ENCODE measurements at places on chromosomes 6 and 20.

GRCh38 chr6:53634184-53634631 lies 31.3 kb downstream of the KLHL31 start:
- no peak for DNase-seq
- H3K4me1 ChIP-seq: peaks cover 37% of the 10 kb centered on the region
- no peaks in the 10 kb centered on the region for H3K27me3 ChIP-seq

GRCh38 chr20:3115190-3116107 lies 30.9 kb upstream of the AVP start:
- H3K27ac ChIP-seq: no peak overlapping the region
- no peak overlapping the region for H3K4me3 ChIP-seq
- H3K27me3 ChIP-seq: no peaks in the 10 kb centered on the region
- peak; percentile 52 for DNase-seq

GRCh38 chr6:122736163-122736562 lies 43.4 kb upstream of the FABP7 start:
- no peaks in the 10 kb centered on the region for H3K27me3 ChIP-seq
- H3K4me1 ChIP-seq: peaks cover 16% of the 10 kb centered on the region
- no peak overlapping the region for H3K4me3 ChIP-seq
- peak overlapping the region; percentile 60 for H3K27ac ChIP-seq
- H3K36me3 ChIP-seq: no peaks in the 10 kb centered on the region
- peak; percentile 48 for DNase-seq

GRCh38 chr6:45756606-45757005 lies 259.1 kb downstream of the CLIC5 start:
- peaks cover 4% of the 10 kb centered on the region for H3K27me3 ChIP-seq
- H3K4me3 ChIP-seq: no peak overlapping the region
- H3K36me3 ChIP-seq: no peaks in the 10 kb centered on the region
- no peak overlapping the region for H3K27ac ChIP-seq
- DNase-seq: no peak
- H3K4me1 ChIP-seq: no peaks in the 10 kb centered on the region

DNA sequence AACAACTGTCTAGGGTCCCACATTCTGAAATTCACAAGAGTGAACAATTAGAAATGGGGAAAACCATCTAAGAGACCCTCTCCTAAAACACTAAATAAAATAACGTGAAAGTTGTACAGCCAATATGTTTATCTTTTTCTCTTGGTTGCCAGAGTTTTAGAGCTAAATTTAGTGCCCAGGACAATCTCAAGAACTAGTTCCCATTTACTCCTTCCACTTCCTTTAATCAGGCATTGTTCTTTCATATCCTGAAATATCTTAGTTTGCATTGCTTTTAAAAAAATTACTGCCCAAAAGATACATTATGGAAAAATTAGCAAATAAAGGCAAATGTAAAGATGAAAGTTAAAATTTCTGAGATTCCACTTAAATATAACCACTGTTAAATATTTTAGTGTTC lies 33.1 kb upstream of the UBR2 start:
- no peaks in the 10 kb centered on the region for H3K36me3 ChIP-seq
- no peak for DNase-seq
- no peaks in the 10 kb centered on the region for H3K4me1 ChIP-seq
- H3K27me3 ChIP-seq: no peaks in the 10 kb centered on the region
- H3K27ac ChIP-seq: no peak overlapping the region

- peaks cover 14% of the 10 kb centered on the region for H3K4me1 ChIP-seq
- no peak overlapping the region for H3K27ac ChIP-seq
- H3K4me3 ChIP-seq: no peak overlapping the region
- H3K36me3 ChIP-seq: peaks cover 28% of the 10 kb centered on the region
- DNase-seq: no peak
These were observed 4.1 kb downstream of the HLA-C start for GRCh38 chr6:31267651-31268368.

GRCh38 chr20:62624719-62625453 lies 17.4 kb upstream of the SLCO4A1 start:
- H3K27me3 ChIP-seq: no peaks in the 10 kb centered on the region
- H3K36me3 ChIP-seq: no peaks in the 10 kb centered on the region
- no peak overlapping the region for H3K4me3 ChIP-seq
- H3K4me1 ChIP-seq: peaks cover 19% of the 10 kb centered on the region

- no peaks in the 10 kb centered on the region for H3K27me3 ChIP-seq
- DNase-seq: no peak
- H3K36me3 ChIP-seq: no peaks in the 10 kb centered on the region
- H3K27ac ChIP-seq: no peak overlapping the region
- no peaks in the 10 kb centered on the region for H3K4me1 ChIP-seq
These were observed 150.6 kb downstream of the GJA10 start for GRCh38 chr6:90044833-90045381.

DNA sequence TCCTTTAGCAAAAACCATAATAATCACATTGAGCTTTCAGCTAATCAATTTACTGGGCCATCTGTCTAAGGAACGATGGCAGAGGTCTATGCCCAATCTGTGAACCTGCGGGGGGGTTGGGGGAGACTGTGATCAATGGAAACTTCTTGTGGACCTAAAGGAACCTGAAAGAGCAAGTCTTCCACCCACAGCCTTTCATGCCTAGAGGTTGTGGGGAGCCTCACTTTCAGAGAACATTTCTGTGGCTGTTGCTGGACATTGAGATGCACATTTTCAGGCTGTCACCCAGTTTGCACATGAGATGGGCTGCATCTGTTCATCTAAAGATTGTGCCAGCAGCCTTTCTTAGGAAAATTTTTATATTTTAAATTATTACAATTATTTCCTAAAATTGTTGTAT lies 310.0 kb upstream of the SPTLC3 start:
- H3K36me3 ChIP-seq: no peaks in the 10 kb centered on the region
- no peak overlapping the region for H3K4me3 ChIP-seq
- DNase-seq: no peak

GRCh38 chr20:26163890-26164289 lies 467.2 kb upstream of the ZNF337 start:
- H3K27me3 ChIP-seq: no peaks in the 10 kb centered on the region
- no peak overlapping the region for H3K4me3 ChIP-seq
- DNase-seq: peak; percentile 36
- peak overlapping the region; percentile 51 for H3K27ac ChIP-seq

DNA sequence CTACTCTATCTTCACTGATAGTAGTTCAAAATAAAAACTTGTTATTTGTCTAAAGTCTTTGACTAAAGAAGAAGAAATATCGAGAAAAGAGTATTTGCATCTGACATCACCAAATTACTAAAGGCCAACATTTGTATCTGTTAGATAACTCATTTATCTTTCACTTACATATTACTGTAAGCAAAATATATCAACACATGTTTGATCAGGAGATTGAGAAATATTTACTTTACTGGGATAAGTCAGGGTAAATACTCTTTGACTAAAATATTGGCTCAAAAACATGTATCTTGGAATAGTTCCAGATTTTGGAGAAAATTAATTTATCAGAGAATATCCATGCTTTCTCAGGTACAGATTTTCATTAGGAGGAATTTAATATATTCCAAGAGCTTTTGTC lies 306.0 kb downstream of the TENT5A start:
- H3K4me3 ChIP-seq: no peak overlapping the region
- H3K4me1 ChIP-seq: no peaks in the 10 kb centered on the region
- no peaks in the 10 kb centered on the region for H3K27me3 ChIP-seq
- H3K27ac ChIP-seq: no peak overlapping the region

DNA sequence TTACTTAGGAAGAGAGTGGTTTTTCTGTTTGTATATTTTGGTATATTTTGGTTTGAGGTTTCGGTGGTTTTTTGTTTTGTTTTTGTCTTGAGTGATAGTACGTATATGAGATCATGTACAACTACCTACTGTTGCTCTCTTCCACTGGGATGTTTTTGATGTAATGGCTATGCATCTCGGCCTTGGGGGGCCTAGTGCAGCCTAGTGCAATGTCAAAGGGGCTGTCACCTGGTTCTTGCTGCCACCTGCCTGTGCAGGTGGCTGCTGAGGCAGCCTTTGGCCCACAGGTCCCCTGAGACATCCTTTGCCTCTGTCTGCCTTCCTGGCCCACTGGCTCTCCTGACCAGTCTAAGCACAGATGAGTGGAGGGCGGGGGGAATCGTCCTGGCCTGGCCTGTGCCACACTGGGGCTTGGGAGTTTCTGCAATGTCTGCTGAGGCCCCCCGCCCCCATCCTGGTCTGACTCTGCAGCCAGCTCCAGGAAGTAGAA lies 546.6 kb downstream of the CD83 start:
- no peaks in the 10 kb centered on the region for H3K36me3 ChIP-seq
- no peak overlapping the region for H3K4me3 ChIP-seq
- H3K27ac ChIP-seq: no peak overlapping the region
- no peak for DNase-seq

- peak; percentile 63 for DNase-seq
- no peaks in the 10 kb centered on the region for H3K36me3 ChIP-seq
- H3K27me3 ChIP-seq: no peaks in the 10 kb centered on the region
- H3K27ac ChIP-seq: no peak overlapping the region
- no peak overlapping the region for H3K4me3 ChIP-seq
These were observed 80.9 kb upstream of the TAB2 start for GRCh38 chr6:149236589-149236988.

- H3K27ac ChIP-seq: no peak overlapping the region
- H3K36me3 ChIP-seq: no peaks in the 10 kb centered on the region
- no peaks in the 10 kb centered on the region for H3K27me3 ChIP-seq
These were observed 4.2 kb upstream of the TBX18 start for GRCh38 chr6:84768442-84769174.

Data from MCF 10A (cell line).